Activated CD8-positive, alpha-beta memory T cell treated with anti-CD3 and anti-CD28 coated beads, Interleukin-2, amount 10 ng/mL, durations not matched to agents 7 days and 5 days (primary cell): ENCODE measurements at places on chromosomes 4 and X. TPM values are rescaled to one million over a fixed set of nuclear protein-coding genes. Genes with fewer than 3 reads are reported as not detected.

GRCh38 chrX:111322231-111322855 lies 52.1 kb upstream of the CAPN6 start:
- no peak for DNase-seq

- no peak for DNase-seq
Observed at GRCh38 chr4:56200275-56200674, 187.0 kb downstream of the AASDH start.

Gene HERC5
- 69.6 TPM for total RNA-seq

Gene UGT2B11
- not detected for total RNA-seq
